ENCODE measurements at places on chromosomes 6 and 20.

- DNase-seq = no peak
Measured at GRCh38 chr20:11907621-11908020, 10.1 kb upstream of the BTBD3 start.

DNA sequence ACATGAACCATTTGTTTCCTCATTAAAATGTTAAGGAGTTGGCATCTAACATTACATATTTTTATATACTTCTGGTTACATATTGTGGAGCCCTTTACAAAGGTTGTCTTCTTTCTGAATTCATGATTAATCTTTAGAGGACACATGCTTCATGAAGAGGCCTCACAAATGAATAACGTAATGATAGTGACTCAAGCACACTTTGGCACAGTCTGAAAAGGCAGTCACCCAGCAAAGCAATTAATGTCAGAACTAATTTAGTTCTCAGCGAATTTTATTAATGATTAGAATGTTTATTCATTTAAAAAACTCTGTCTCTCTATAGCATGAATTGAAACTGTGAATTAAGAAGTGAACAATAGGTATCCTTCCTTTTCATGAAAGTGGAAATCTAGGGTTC lies 854.2 kb downstream of the PHF3 start:
- no peak for DNase-seq

DNA sequence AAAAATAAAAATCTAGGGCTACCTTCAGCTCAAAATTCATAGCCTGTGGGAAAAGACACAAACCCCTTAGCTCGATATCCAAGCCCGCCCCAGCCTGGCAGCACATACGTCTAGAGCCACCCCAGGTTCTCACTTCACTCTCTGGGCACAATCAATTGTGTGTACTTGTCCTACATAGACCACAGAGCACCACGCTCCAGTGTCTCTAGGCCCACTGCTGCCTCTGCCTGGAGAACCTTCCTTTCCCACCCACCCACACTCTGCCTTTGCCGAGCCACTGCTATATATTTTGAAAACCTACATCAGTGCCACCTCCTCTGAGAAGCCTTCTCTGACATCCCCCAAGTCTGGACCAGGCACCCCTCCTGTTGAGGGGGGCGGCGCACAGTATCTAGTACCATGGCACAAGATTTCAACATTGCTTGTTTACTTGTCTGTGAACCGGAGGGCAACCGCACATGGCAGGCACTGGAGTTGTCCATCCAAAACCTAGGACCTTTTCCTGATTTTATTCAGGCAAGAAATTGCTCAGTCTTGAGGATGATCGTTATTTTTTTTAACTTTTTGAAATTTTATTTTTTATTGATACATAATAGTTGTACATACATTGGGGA lies 141.5 kb downstream of the UNC5CL start:
- DNase-seq = no peak

DNA sequence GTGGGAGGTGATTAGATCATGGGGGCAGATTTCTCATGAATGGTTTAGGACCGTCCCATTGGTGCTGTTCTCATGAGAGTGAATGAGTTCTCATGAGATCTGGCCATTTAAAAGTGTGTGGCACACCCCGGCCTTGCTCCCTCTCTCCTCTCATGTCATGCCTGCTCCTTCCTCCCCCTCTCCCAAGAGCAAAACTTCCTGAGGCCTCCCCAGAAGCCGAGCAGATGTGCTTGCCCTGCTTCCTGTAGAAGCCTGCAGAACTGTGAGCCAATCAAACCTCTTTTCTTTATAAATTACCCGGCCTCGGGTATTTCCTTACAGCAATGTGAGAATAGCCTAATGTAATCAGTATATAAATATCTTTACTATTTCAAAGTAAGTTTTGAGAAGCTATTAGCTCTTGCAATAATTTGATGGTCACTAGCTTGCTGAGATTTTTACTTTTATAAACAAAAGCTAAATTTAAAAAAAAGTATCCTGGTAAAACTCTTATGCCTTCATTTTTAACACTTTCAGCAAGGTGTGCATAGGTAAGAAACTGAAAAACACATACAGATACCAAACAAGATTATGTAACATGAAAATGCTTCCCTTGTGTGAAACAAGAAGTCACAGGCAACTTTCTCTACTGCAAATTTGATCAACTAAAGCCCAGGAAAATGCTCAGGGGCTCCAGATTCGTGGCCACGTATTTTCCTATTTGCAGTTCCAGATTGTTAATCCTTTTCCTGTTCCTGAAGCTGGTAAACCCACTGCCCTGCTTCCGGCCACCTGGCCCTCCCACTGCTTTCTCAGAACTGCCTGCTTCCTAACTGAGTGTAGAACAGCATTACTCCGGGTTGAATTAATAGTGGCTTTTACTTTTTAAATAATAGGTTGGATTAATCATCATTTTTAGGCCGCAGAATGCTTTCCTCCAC lies 395.1 kb upstream of the CNR1 start:
- DNase-seq = no peak

GRCh38 chr20:62203378-62204030 lies 16.6 kb downstream of the HRH3 start:
- no peak for DNase-seq

GRCh38 chr6:19986691-19987438 lies 149.7 kb downstream of the ID4 start:
- DNase-seq = no peak

DNA sequence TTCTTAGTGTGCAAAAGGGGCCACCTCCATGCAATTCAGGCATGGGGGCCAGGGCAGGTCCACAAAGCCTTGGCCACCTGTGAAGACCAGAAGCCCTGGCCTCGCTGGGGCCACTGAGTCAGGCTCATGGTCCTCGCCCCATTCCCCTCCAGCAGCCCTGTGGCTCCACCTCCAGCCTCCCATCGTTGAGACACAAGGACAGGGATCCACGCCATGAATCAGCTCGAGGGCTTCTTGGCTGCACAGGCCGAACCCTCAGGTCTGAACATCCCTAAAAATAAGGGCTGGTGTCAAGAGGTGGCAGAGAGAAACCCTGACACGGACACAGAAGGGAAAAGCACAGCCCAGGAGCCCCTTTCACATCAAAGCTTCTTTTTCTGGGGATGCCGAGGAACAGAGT lies 68.6 kb upstream of the QKI start:
- no peak for DNase-seq

DNA sequence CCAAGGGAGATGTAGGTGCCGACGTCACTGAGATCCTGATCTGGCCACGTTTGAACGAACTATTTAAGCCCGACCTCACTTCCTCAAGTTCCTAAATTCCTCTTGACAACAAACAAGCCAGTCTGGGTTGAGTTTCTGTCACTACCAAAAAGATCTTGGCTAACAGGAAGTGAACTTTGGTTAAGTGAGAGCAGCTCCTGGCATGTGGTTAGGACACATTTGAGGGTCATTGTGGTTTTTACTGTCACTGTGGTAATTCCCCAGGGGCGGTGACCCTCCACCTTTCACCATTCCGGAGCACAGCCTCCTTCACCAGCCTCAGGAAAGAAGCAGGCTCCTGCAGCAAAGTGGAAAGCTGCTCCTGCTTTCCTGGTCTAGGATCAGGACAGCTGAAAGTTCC lies 43.1 kb upstream of the ZNF831 start:
- no peak for DNase-seq

DNA sequence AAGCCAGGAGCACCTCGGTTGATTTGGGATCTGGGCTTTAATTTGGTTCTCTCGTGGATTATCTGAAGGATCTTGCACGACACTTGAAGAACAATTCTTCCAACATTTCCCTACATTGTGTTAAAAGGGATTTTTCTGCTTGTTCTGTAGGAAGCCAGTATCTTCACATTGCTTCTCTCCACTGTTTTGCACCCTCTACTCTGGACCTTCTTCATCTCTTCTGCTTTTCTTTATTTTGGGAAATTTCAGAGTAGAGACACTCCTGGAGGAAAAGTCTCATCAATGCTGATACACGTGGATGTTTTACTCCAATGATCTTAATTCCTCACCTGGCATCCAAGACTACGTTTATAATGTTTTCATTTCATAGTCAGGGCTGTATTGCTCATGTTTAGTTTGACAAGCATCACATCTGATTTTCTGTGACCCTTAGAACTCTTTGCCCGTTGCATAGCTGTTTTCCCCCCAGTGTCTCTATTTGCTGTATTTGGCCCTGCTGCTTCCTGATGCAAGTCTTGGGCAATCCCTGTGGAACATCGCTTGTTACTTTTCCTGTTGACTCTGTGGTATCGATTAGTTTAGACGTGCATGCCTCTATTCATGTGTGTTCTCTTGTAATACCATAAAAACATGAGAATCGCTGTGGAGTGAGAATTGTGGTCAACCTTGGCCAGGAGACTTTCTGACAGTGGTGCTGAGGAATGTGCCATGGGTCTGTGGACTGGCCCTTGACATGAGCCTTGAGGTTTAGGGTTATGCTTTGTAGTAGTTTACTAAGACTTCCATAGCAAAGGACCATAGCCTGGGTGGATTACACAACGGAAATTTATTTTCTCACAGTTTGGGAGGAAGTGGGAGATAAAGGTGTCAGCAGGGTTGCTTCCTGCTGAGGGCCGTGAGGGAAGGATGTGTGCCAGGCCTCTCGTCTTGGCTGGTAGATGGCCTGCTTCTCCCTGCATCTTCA lies 12.5 kb downstream of the PLCB1 start:
- no peak for DNase-seq

GRCh38 chr6:159400826-159401225 lies 231.6 kb downstream of the FNDC1 start:
- DNase-seq = no peak

- no peak for DNase-seq
Measured at GRCh38 chr6:14964556-14965270, 281.2 kb upstream of the JARID2 start.

DNA sequence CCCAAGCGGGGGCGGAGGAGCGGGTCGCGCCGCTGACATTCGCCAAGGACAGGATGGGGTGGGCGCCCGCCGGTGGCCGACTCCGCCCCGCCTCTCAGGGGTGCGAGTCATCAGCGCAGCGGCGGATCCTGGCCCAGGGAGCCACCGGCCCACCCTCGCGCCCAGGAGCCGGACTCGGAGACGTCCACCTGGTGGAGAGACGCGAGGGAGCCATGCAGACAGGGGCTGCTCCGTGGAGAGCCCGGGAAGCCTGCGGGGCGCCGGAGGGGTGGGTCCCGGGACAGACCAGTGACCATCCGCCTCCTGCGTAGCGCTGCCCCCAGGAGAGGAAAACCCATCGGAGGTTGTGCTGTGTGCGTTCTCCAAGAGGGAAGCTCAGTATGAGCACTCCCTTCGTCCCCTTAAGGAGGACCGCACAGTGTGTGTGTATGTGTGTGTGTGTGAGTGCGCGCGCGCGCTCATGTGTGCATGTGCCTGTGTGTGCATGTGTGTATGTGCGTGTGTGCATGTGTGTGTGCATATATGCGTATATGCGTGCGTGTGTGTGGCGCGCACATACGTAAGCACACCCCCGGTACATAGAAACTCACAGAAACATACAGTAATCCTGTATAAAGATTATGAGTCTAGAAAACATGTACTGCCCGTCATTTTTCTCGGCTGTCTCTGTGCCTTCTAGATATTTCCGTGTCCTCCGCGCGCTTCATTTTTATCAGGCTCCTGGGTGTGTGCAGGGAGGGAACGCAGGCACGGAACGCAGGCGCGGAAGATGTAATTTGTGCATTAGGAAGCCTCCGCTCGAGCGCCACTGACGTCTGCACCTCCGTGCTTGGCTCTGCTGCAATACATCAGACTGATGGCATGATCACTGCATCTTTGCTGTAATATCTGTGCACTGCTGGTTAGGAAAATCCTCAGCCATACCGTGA lies 158.9 kb downstream of the TBXT start:
- DNase-seq = no peak

- no peak for DNase-seq
Measured at GRCh38 chr6:2883673-2884072, 19.4 kb downstream of the SERPINB9 start.

Data from stimulated activated CD8-positive, alpha-beta memory T cell treated with anti-CD3 and anti-CD28 coated beads, Interleukin-15, amount 100 ng/mL, for 24 hours (primary cell).